Sciatic nerve (tissue), 2 donors: ENCODE measurements at places on chromosomes 7 and 10. TPM values are rescaled to one million over a fixed set of nuclear protein-coding genes. Genes with fewer than 3 reads are reported as not detected.
A peak's percentile ranks its signal among the peaks of the same experiment; 100 is the strongest.

DNA sequence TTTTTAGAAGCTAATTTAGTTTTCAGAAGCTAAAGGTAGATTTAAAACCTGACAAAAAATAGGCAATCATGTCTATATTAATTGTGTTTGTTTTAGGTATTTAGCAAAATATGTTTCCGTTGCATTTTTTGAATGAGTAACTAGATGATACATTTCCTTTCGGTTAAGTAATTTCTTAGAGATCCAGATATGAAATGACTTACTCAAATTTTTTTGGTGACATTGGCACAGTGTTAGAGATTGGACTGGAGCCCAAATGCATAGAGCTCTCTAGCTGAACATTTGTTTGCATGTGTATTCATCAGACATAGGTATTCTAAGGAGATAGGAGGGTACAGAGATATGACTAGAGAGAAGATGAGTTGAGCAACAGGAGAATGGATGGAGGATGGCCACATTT lies 1.9 kb downstream of the BUB3 start:
- DNase-seq, result no peak

GRCh38 chr10:108404155-108404554 lies 1239.6 kb upstream of the SORCS1 start:
- no peak for DNase-seq

- no peak for DNase-seq
Observed at GRCh38 chr7:158399762-158400161, 187.9 kb downstream of the PTPRN2 start.

GRCh38 chr7:47932016-47932415 lies 16.2 kb downstream of the PKD1L1 start:
- no peak for DNase-seq

C10orf71 gene
- total RNA-seq, result 0.18 TPM

CAMK2B gene
- total RNA-seq, result 26.9 TPM

DNA sequence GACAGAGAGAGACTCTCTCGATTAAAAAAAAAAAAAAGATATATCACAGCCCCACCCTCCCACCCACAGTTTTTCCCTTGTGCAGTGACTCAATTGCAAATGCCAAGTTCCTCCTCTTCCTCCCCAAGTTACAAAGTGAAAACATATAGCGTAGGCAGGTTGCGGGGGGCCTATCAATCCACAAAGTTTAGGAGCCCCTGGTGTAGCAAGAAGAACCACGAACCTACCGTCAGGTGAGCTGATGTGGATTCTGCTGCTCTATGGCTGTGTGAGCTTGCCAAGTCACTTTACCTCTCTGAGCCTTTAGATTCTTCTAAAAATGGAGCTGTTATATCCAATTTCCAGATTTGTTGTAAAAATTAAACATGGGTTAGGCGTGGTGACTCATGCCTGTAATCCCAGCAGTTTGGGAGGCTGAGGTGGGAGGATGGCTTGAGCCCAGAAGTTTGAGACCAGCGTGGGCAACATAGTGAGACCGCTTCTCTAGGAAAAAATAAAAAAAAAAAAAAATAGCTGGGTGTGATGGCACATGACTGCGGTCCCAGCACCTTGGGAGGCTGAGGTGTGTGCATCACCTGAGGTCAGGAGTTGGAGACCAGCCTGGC lies 8.2 kb upstream of the RHBDD2 start:
- no peak for DNase-seq

RBM20 gene
- total RNA-seq, result 0.67 TPM

- no peak for DNase-seq
Observed at GRCh38 chr7:86643561-86644281, at the start of gene GRM3. Gene GRM3, plus strand, starts transcription at chr7:86643909. Its CDS starts 121,237 bp downstream, at chr7:86765146.

DNA sequence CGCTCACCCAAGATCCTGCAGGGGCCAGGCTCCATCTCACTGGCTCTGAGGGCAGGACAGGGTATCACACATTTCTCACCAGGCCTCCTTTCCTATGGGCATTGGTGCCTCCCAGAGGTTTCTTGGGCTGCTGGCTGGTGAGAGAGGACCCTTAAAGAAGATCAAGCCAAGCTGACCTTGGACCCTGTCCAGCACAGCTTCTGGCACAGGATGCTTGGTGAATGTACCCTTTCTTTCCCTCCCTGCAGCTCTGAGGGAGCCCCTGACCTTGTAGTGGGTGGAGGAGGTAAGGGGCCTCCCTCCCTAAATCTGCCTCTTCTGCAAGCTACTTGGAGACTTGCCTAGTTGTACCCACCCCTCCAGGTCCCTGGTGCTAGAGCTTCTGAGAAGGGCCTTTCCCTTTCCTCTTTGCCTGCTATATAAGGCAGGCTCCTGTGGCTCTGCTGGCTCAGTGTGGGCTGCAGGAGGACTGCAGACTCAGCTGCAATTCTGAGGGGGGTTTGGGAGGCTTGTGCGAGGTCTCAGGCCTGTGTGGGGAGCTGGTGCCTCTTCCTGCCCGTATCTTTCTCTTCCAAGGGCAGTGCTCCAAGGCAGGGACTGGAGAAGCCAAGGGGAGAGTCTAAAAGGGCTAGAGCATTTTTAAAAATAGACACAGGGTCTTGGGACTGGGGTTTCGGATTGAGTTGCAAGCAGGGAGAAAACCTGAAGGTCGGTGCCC lies 11.7 kb upstream of the TRIM8 start:
- DNase-seq, result peak; percentile 60

MUC12 gene
- not detected for total RNA-seq

DNA sequence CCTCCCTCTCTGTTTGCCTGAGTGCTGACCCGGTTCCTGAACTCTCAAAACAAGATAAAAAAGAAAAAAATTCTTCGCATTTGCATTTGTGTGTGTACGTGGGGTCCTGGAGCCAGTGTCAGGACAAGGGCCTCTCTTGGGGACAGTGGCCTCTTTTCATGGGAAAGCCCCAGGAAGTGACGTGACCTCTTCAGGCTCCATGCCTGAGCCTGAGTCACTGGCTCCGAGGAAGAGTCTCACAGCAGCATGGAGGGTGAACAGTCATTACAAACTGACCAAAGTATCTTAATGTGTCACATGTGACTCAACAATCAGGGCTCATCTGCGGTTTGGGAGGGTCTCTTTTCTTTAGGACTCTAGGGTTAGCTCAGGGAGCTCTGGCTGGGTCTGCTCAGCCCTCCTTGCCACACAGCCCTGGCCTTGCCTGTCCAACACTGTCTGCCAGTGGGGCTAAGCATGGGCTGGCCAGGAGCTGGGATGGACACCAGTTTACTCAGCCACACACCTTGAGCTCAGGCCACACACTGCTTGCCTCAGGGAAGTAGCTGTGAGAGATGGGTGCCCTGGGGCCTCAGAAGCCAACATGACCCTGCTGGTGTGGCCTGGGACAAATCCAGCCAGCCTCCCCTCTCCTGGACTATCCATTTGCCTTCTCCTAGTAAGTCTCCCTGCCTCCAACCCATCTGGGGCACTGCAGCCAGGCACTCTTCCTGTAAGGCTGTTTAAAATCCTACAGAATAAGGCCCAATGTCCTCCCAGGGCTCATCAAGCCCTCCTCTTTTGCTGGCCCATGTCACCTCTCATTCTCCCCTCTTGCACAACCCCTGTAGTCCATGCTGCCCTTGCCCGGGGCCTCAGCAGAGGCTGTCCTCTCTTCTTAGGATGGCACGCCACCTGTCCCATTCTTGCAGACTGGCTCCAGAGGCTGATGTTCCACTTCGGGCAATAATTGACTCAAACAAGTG lies 10.5 kb downstream of the TMEM273 start:
- DNase-seq, result peak; percentile 66

COL26A1 gene
- 0.09 TPM for total RNA-seq

CALHM1 gene
- total RNA-seq, result not detected

DNA sequence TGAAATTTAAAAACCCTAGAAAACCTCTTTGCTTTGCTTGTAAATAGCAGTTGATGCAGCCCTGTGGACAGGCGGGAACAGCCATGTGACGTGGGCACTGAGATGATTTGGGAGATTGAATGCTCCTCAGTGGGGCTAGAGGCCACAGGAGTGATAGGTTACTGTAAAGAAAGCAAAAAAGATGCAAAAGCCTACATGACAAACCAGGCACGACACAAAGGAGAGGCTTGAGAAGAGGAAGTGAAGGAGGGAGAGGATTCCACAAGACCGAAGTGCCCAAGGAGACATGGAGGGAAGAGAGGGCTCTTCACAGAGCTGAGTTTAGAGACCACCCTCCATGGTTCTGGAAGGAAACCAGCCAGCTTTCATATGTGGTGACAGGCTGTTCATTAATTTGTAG lies 25.7 kb downstream of the IKZF1 start:
- DNase-seq, result no peak

DNA sequence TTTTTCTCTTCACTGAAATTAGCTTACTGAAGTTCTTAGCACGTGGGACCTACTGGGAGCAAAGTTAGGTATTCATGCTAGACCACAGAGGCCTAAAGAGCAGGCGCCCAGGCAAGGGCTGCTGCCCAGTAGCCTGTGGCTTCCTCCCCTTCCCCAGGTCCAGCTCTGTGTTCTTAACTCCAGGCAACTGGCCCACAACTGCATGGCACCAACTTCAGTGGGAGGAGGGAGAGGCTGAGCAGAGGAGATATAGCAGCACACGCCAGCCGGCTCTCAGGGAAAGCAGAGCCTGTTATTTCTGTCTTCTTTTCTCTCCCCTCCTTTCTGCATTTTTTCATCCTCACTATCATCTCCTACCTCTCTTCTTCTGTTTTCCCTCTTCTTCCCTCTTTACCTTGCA lies 67.4 kb downstream of the PCGF5 start:
- no peak for DNase-seq

- DNase-seq, result no peak
Observed at GRCh38 chr7:90173127-90173844, 19.0 kb downstream of the STEAP1 start.

GRCh38 chr7:147912291-147912690 lies 678.3 kb upstream of the C7orf33 start:
- DNase-seq, result no peak

PRR15 gene
- total RNA-seq, result not detected

DNA sequence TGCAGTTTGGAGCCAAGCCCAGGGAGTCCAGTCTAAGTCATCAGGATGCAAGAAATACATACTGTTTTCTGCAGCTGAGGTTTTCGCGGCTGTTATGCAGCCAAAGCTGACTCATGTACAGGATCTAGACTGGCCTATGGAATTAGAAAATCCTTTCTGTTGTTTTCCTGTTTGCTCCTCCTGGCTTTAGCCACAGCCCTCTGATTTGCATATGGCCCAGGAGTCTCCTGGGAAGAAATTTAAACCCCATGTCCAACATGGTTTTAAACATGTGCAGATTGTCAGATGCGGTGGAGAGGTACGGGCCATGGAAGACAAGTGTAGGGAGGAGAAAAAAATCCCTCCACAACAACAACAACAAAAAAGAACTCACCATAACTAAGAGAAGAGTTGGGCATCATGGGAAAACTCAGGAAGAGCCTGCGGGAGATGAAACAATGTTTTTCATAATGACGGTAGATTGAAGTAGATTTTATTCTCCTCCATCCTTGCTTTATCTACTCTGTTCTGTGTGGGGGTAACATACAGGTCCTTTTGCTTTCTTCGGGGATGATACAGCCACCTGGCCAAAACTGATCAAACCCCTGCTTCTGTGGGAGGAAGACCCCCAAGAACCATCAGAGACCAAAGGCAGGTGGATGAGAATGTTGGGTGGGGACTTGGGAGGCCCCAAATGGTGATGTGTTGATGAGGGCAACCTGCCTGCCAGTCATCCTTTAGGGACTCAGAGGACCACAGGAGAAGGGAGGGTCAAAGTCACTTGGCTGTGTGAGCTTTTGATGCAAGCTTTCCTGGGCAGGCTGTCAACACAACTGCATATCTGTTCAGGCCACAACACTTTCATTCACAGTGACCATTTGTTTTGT lies 29.8 kb upstream of the GNA12 start:
- DNase-seq, result no peak

ADCYAP1R1 gene
- total RNA-seq, result 9.1 TPM

DNA sequence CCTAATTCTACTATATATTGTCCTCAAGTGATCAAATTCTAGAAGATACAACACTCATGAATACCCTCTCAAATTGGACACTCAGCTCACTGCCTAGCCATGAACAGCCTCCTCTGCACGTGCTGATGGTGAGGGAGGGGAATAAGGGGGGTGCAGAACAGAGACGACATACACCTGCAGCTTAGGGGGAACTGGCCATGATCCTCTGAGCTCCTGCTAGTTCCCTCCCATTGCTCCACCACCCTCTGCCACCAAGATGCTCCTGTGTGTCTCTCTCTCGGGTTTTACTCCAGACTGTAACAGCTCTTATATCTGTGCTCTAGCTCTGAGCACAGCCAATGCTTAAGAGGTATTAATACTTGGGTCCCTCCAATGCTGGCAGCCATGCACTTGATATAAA lies 70.7 kb downstream of the VOPP1 start:
- no peak for DNase-seq

DNA sequence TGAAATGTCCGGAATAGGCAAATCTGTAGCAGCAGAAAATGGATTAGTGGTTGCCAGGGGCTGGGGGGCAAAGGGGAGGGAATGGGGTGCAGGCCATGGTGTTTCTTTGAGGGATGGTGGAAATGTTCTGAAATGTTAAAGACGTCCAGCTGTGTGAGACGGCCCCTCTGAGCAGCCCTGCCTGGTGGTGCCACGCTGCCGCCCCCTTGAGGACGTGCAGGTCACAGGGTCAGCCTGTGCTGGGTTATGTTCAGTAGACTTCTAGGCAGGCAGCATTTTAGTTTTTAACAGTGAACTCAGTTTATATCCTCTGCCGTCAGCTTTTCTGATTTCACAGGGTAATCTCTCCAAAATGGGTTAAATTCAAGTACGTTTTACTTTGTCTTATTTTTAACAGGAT lies 9.4 kb downstream of the NUB1 start:
- DNase-seq, result no peak

GRCh38 chr7:67764289-67764688 lies 767.7 kb downstream of the TYW1 start:
- no peak for DNase-seq

DNA sequence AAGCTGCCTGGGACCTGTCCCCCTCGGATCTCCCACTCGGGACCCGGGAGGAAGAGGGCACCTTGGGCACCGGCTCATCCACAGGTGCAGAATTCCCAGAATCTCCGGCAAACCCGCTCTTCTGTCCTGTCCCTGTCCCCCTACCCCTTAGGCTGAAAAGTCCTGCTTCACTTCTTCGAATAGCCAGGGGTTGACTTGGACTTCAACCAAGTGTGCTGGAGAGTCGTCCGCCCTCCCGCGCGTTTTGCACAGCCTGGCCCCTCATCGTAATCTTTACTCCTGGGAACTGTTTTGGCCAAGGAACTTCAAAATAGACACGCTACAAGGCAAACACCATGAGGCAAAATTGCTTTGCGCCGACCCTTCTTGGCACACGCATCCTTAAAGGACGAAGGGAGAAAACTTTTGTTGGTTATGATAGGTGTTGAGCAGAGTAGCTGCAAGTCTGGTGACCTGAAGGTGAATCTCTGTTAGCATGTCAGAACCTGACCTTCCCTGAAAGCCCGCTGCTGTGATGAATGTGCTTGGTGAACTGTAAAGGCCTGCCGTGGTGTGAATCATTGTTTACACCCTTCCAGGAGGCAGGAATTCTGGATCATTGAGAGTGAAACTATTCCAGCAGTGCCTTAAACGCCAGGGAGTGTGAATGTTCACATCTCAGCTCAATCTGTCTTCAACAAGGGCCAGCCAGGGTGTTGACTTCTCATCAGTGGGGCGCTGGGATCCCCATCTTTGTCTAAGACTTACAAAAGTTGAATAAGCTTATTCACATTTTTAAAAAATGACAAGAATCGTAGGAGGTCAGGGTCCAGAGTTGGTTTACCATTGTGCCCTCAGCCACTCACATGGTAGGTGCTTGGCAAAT lies 589 bp upstream of the RAPGEF5 start:
- no peak for DNase-seq

GRCh38 chr10:36688717-36689116 lies 436.7 kb upstream of the ANKRD30A start:
- no peak for DNase-seq

GRCh38 chr7:75565132-75565837 lies 73.2 kb downstream of the SPDYE5 start:
- no peak for DNase-seq

GRCh38 chr10:59864141-59864962 lies 42.0 kb downstream of the CCDC6 start:
- no peak for DNase-seq

NUP42 gene
- total RNA-seq, result 26.6 TPM

HOXA10 gene
- 11.2 TPM for total RNA-seq
